Omental fat pad (tissue), 4 donors: ENCODE measurements at places on chromosomes 5 and 9. TPM values are rescaled to one million over a fixed set of nuclear protein-coding genes. Genes with fewer than 3 reads are reported as not detected.

DNA sequence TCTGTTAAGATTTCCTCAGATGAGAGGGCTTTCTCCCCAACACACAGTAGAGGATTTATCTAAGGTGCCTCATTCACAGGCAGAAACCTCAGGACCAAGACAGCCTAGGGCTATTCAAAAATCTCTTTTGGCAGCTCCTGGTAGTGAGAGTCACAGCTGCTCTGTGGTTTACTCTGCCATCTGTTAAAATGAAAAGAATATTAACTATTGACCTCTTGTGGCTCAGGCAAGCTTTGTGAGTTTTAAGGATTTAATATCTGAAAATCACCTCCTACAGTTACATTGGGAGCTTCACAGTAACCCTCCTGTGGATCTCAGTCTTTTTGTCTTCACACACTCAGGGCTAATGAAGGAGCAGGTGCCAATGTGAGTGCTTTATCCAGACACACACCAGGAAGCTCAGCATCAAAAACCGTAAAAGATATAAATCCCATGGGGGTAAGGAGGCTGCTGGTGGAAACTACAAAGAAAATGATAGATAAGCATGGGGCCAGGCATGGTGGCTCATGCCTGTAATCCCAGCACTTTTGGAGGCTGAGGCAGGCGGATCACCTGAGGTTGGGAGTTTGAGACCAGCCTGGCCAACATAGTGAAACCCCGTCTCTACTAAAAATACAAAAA lies 29.7 kb downstream of the PPP1R2B start:
- DNase-seq: no peak

- no peak for DNase-seq
Measured at GRCh38 chr9:99465231-99465907, 243.3 kb downstream of the SEC61B start.

DNA sequence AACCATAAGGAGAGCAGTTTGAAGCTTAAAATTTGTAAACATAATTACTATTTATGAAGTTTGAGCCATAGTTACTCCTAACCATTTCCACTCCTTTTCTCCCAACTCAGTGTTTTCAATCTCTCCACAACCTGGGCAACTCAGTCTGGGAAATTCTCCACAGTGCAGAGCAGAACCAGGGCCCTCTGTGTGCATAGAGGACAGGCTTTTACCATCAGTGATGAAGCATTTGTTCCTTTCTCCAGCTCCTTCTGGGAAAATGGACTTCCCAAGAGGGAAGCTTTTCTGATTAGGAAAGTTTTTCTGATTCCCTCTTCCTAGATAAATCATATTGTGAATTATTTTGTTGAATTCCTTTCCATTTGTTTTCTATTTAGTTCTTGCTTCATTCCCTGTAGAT lies 132.3 kb upstream of the MPDZ start:
- DNase-seq: no peak

- no peak for DNase-seq
Measured at GRCh38 chr9:11779971-11780370, 913.2 kb upstream of the TYRP1 start.

The MTAP gene
- total RNA-seq: 27.0 TPM
